ENCODE measurements at places on chromosomes 13 and 19.

GRCh38 chr13:50678464-50679162, 164.9 kb downstream of the DLEU7 start:
- no peak for DNase-seq

DNA sequence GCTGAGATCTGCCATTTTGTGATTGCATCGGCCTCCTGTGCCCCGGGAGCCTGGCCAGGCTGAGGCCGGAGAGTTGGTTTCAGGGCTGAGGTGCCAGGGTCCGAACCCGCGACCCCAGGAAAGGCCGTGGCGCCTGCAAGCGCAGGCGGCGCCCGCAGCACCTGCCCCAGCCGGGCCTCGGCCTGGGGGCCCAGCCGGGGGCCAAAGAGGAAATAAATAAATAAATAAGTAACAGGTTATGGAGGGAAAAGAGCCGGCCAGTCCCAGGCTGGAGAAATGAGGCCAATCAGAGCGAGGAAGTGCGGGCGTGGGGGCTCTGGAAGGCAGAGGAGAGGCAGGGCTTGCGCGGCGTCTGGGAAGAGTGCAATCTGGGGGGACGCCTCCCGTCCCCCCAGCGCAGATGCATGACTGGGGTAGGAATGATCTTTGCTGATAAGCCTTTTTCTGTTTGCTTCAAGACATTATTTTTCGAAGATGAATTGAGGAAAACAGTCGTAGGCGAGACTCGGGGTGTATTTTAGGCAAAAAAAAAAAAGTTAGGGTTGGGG, 145.6 kb upstream of the ZNF536 start:
- no peak for DNase-seq

- DNase-seq, result no peak
Observed at GRCh38 chr13:98483601-98484288, 93.2 kb downstream of the STK24 start.

- DNase-seq, result no peak
Observed at GRCh38 chr13:109868578-109869311, 82.4 kb upstream of the IRS2 start.

DNA sequence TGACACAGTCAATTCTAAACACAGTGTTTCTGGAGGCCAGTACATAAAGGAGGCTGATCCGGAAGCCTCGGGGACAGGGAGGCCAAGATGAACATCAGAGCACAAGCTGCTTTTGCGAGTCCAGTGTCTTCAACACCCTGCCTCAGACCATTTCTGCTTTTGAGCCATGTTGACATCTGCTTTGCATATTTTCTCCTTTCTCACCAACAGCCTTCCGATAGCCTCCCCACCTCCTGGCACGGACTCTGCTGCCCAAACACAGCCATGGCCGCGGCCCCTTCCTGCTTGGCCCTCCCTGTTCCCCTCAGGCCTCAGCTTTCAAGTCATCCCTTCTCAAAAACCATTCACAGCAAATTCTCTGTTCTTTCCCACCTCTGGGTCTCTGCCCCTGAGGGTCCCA, 3.6 kb downstream of the LRRC25 start:
- DNase-seq, result no peak

GRCh38 chr19:14061751-14062557, at the start of gene PALM3:
PALM3 (minus strand) TSS chr19:14062076; CDS start chr19:14061980, 96 bp downstream.
- no peak for DNase-seq

- DNase-seq, result no peak
Observed at GRCh38 chr19:38778733-38779132, 5.4 kb upstream of the LGALS7 start.

DNA sequence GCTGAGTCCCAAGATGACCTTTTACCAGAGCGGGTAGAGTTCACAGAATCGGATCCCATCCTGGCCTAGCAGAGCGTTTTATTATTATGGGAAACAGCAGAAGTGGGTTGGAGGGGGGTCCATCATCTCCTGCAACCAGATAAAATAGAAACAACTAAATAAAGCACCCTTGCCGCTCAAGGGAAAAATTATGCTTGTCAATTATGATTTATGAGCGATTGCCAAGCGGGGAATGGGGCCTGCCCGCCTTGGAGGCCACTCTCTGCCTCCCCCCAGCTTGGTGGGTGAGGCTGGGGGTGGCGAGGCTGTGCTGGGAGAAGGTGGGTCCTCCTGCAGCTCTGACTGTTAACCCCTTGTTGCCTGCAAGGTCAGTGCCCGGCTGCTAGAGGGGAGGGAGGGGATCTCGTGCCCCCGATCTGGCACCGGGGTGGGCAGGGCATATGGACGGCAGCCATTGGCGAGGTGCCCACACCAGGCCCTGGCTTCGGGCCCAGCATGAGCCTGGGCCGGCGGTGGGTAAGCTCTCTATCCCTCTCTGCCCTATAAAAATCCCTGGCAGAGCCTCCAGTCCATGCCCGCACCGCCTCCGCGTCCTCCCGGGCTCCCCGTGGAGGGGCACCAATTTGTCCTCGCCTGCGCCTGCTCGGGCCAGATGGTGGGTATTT, 129.1 kb downstream of the URI1 start:
- no peak for DNase-seq

GRCh38 chr19:10812902-10813404, 23.1 kb downstream of the TMED1 start:
- DNase-seq, result no peak

DNA sequence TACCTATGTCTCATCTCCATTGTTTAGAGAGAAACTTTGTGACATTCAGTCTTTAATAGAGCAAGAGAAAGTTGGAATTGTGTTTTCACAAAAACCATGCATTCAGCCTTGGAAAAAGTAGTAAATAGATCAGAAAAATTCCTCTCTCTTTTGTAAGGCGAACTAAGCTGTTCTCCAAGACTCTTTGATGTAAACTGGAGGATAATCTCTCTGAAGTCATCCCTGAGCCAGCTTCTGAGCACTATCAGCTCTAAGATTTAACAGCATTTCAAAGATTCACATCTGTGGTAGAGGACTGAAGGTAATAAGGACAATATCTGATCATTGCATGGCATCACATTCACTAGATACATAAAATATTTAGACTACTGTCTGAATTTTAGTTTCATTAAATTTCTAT, 904.6 kb upstream of the ATXN8OS start:
- DNase-seq, result no peak

DNA sequence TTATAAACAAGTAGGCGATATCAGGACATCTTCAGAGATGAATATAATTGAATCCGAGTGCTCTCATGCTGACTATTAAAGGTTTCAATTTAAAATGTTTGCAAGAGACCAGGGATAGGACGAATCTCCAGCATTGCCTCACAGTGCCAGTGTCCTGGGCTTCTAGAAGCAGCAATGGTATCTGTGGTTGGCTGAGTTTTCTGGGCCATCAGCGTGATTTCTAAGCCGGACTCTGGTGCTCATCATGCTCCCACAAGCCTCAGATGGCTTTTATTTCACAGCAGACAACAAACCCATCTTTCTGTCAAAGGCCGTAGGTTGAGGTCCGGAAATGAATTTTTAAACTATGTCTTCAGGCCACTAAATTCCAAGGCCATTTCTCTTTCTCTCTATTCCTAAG, 187.7 kb downstream of the FOXO1 start:
- DNase-seq, result no peak

DNA sequence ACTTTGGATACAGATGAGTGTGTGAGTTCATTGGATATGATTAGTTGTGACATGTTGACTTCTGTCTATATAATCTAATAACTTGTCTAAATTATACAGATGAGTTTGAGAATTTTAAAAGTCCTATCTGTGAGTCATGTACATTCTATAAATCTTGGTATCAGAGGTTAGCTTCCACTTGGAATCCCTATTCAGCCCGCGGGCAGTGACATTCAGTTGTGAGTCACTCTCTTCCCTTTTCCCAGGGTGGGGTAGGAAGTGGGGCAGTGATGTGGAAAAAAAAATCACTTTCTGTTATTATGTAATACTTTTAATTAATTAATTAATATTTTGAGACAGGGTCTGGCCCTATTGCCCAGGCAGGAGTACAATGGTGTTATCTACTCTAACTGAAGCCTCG, 33.0 kb upstream of the ZNF808 start:
- no peak for DNase-seq

DNA sequence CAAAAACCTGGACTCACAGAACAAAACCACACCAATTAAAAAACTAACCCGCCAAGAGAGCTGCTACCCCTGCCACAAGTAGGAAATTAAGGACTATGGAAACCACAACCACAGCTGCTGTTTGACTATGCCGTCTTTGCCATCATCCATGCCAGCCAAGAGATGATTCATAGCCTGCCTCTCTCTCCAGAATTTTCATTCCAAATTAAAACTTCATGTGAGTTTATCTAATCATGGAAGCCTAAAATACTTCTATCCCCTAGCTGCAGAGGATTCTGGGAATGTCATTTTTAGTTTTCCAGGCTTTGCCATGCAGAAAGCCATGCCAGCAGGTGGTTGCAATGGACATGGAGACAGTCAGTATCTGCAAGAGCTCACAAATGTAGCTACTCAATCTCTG, 27.6 kb upstream of the GTF2F2 start:
- DNase-seq, result no peak
